ENCODE measurements at places on chromosomes 1 and 21.
A peak's percentile ranks its signal among the peaks of the same experiment; 100 is the strongest.

DNA sequence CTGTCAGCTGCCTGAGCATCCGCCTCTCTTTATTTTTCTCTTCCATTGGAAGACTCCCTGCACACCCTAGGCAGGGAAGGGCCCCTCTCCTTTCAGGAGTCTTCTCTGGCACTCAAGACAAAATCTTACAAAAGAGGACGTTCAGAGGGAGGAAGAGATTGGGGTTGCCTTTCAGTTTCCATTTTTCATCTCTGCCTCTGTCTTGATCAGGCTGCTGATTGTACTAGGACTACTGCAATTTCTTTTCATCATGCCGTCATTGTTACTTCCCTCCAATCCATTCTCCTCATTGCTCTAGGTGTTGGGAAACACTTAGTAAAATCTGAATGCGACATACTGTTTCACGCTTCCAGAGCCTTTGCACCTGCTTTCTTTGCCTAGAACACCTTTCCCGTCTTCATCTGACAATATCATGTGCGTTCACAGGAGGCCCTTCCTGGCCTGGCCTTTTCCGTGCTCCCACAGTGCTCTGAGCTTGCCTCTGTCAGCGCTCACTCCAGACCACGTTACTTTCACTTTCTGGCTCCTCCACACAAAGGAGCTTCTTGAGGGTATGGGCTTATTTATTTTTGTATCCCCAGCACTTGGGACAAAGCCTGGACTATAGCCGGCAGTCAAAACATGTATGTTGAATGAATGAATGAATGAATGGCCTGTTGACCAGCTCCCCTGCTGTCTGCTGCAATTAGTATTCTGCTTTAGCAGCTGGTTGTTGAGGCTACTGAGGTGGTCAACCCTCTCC, 10.9 kb downstream of the LRRC71 start:
- DNase-seq, result no peak

- peak; percentile 17 for DNase-seq
These were observed 15.2 kb downstream of the RGS4 start for GRCh38 chr1:163084330-163084729.

DNA sequence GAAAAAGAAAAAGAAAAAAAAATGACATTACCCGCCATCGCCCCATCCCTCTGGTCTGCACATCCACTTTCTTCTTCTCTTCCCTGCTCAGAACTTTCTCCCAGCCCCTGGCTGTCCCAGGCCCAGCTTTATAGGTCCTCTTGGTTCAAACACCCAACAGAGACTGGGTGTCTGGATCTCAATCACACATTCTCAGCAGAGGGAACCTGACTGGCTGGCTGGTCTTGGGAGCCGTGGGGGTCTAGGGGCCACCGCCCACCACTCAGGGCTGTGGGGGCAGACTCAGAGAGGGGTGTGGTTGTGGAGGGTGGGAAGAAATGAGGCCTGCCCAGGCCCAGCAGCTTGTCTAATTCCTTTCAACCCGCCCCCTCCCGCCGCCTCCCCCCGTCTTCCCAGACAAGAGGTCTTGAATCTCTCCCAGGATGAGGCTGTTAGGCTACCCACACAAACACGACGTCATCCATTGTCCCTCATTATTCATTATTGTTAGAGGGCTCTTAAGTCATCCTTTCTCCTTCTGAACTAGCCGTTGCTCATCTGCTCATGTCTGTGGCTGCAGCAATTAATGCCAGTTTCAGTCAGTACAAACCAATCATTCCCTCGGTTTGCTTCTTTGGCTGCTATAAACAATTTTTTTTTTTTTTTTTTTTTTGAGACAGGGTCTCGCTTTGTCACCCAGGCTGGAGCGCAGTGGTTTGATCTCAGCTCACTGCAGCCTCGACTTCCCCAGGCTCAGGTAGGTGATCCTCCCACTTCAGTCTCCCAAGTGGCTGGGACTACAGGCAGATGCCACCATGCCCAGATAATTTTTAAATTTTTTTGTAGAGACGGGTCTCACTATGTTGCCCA, 40.6 kb upstream of the CLIC4 start:
- peak; percentile 83 for DNase-seq

GRCh38 chr1:163928069-163928468, 606.3 kb downstream of the NUF2 start:
- no peak for DNase-seq
